ENCODE measurements at places on chromosomes 5 and 9. TPM values are rescaled to one million over a fixed set of nuclear protein-coding genes. Genes with fewer than 3 reads are reported as not detected.

GRCh38 chr5:94481059-94481458 lies 137.3 kb downstream of the KIAA0825 start:
- H3K4me1 ChIP-seq, result no peaks in the 10 kb centered on the region
- no peaks in the 10 kb centered on the region for H3K36me3 ChIP-seq
- DNase-seq, result no peak
- H3K4me3 ChIP-seq, result no peak overlapping the region

DNA sequence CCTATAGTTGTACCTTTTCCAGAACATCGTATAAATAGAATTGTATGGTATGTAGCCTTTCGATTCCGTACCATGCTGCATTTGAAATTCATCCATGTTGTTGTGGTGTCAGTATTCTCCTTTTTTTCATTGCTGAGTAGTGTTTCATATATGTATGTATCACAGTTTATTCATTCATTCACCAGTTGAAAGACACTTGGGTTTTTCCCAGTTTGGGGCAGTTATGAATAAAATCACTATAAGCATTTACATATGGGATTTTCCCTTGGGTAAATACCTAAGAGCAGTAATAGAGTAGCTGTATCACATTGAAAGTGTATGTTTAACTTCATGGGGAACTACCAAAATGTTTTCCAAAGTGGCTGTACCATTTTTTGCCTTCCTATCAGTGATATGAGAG lies 16.1 kb upstream of the FKTN start:
- no peak for DNase-seq
- H3K4me3 ChIP-seq, result no peak overlapping the region

DNA sequence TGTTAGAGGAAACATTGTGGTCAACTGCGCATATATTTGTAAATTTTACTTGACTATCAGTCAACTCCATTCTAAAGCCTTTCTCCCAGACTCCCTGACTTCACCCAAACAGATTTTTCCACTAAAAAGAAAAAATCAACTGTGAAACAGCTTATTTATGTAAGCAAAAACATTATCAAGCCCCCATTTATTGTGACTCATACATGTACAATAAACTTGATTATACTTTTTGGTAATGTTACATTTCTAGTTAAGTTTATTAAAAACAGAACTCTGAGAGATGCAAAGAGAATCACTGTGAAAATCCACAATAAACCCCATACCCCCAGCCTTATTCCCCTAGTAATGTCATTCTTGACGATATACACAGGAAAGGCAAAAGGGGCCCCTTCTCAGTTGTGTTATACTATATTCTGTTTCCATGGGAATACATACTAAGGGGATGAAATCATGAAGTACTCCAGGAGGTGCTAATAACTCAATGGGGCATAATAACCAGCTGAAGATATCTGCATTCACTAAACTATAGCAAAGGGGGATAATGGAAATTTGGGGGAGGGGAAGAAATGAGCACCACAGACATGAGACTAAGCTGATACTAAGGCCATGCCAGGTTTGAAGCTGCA lies 616.0 kb downstream of the ACTL7B start:
- no peak overlapping the region for H3K4me3 ChIP-seq
- H3K27ac ChIP-seq, result no peak overlapping the region
- no peak for DNase-seq
- H3K27me3 ChIP-seq, result no peaks in the 10 kb centered on the region

GRCh38 chr9:34992376-34992951 lies 2.9 kb downstream of the DNAJB5 start:
- no peak for DNase-seq
- no peaks in the 10 kb centered on the region for H3K27me3 ChIP-seq
- H3K4me3 ChIP-seq, result no peak overlapping the region
- H3K27ac ChIP-seq, result no peak overlapping the region
- H3K4me1 ChIP-seq, result peaks cover 19% of the 10 kb centered on the region

- no peak overlapping the region for H3K27ac ChIP-seq
- H3K27me3 ChIP-seq, result peaks cover 4% of the 10 kb centered on the region
- DNase-seq, result no peak
Measured at GRCh38 chr5:73115399-73116051, 4.8 kb upstream of the TMEM171 start.

- no peaks in the 10 kb centered on the region for H3K27me3 ChIP-seq
- no peaks in the 10 kb centered on the region for H3K4me1 ChIP-seq
- H3K27ac ChIP-seq, result no peak overlapping the region
- no peak overlapping the region for H3K4me3 ChIP-seq
- DNase-seq, result no peak
- no peaks in the 10 kb centered on the region for H3K36me3 ChIP-seq
Measured at GRCh38 chr5:25285136-25285535, 640.4 kb upstream of the CDH10 start.

GRCh38 chr5:36596247-36596646 lies 10.2 kb upstream of the SLC1A3 start:
- DNase-seq, result no peak
- no peaks in the 10 kb centered on the region for H3K4me1 ChIP-seq
- no peaks in the 10 kb centered on the region for H3K27me3 ChIP-seq
- no peak overlapping the region for H3K4me3 ChIP-seq
- no peaks in the 10 kb centered on the region for H3K36me3 ChIP-seq

GRCh38 chr9:80806671-80807070 lies 882.7 kb downstream of the TLE1 start:
- DNase-seq, result no peak
- H3K27ac ChIP-seq, result no peak overlapping the region
- H3K27me3 ChIP-seq, result no peaks in the 10 kb centered on the region
- H3K36me3 ChIP-seq, result no peaks in the 10 kb centered on the region
- H3K4me1 ChIP-seq, result no peaks in the 10 kb centered on the region

CCDC192 gene
- not detected for total RNA-seq

PCDHAC1 gene
- not detected for total RNA-seq

BRD3 gene
- total RNA-seq, result 39.4 TPM

IQGAP2 gene
- total RNA-seq, result 62.5 TPM

PDE6A gene
- not detected for total RNA-seq

ENTREP1 gene
- total RNA-seq, result not detected
